ENCODE measurements at places on chromosomes 2 and 18.

DNA sequence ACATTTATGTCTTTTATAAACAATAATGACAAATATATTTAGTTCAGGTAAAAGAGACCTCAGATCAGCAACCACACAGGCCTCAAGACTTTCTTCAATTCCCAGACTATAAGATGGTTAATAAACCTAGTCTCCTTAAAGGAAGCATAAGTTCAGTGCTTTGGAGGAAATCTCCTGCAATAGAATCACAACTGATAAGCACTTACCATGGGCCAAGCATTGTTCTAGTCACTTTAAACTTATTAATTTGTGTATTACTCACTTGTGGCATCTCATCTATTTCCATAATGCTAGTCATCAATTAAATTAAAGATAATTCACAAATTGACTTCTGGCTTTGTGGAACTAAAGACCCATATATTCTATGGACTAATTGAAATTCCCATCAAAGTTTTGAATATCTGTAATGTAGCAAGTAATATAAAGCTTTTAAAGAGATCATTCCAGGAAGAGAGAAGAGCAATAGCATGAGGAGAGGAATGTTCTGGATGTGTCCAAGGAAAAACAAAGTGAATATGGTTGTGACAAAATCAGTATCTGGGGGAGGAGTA is 42.2 kb downstream of the COL3A1 start:
- DNase-seq = no peak

DNA sequence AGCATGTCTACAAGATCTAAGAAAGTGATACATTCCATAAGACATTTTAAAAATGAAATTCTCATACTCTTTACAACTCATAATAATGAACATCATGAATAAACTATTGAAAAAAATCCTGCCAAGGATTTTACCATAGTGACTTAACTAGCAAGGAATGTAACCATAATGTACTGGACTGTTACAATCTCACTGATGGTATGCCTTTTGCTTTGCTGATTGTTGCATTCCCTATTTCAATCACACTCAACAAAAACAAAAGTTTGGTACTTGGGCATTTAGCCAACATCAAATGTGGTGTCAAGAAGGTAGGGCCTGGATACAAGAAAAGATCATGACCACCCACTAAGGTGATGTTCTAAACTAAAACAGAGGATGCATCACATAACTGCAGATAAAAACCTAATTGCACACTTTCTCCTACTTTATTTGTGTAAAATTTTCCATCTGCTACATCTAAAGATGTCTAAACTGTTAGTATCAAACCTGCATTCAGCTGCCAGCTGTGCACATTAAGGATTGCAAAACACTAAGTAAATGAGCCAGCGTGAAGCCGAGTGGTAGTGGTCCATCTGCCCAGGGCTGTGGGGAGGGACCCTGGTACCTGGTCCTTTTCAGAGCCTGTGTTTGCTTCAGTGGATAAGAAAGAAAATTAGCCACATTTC is 564.4 kb downstream of the ZEB2 start:
- DNase-seq = no peak

DNA sequence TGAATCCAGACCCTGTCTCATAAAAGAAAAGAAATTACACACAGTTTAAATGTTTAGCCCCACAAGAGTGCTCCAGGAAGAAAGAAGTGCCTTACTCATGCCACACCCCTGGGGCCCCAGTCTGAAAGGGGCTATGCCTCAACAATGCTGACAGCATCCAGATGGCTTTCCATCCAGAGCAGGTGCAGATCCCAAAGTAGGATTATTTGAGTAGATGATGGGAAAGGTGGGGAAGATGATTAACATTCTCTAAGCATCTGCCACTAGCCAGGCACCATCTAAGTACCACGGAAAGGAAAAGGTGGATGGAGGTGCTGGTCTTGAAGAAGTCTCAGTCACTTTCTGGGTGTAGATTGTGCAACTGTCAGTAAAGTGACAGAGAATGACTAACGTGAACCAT is 16.3 kb downstream of the DPYSL5 start:
- DNase-seq = no peak

GRCh38 chr2:73177645-73178255 is 24.6 kb upstream of the NOTO start:
- no peak for DNase-seq

GRCh38 chr2:100242891-100243619 is 79.2 kb downstream of the LONRF2 start:
- DNase-seq = peak; percentile 60

GRCh38 chr2:217325816-217326215 is 466.0 kb upstream of the TNP1 start:
- no peak for DNase-seq
